ENCODE measurements at places on chromosomes 5 and 9. TPM values are rescaled to one million over a fixed set of nuclear protein-coding genes. Genes with fewer than 3 reads are reported as not detected.

Gene SH2D3C
- 0.07 TPM for total RNA-seq

Gene TNIP1
- 212 TPM for total RNA-seq

Gene AGXT2
- total RNA-seq = not detected

Gene CYLC2
- total RNA-seq = not detected

Gene IFNA13
- total RNA-seq = not detected

Gene IL9
- not detected for total RNA-seq

Gene CCDC69
- 5.6 TPM for total RNA-seq

Gene PCDHGA1
- 0.43 TPM for total RNA-seq

Gene CCL21
- total RNA-seq = not detected

Gene NRARP
- total RNA-seq = 6.2 TPM

Gene TMEM232
- total RNA-seq = 2.8 TPM

Gene LOX
- total RNA-seq = 0.34 TPM

Gene PCDHA2
- under 0.01 TPM for total RNA-seq

Gene PRR7
- total RNA-seq = 3.1 TPM

Gene FGD3
- total RNA-seq = 0.34 TPM

Gene MAMDC4
- 6.5 TPM for total RNA-seq

Gene SPINK13
- not detected for total RNA-seq

Gene FOXD4L6
- under 0.01 TPM for total RNA-seq

Gene MARVELD2
- total RNA-seq = 42.0 TPM

Gene TAS2R1
- total RNA-seq = not detected

Gene PCDHGA7
- under 0.01 TPM for total RNA-seq

Gene ROR2
- total RNA-seq = 1.1 TPM

Gene TMEM215
- total RNA-seq = not detected

Gene MSX2
- total RNA-seq = 0.21 TPM

Gene EXOC3
- total RNA-seq = 24.6 TPM

Gene CTSV
- total RNA-seq = 25.6 TPM

Gene PCDHB9
- under 0.01 TPM for total RNA-seq

Gene CMYA5
- 0.34 TPM for total RNA-seq

Gene WNT8A
- not detected for total RNA-seq

Gene HTR1A
- total RNA-seq = not detected

Gene ANKRD20A1
- under 0.01 TPM for total RNA-seq

Gene PCDHA1
- under 0.01 TPM for total RNA-seq

Gene PCDHGA12
- 2.2 TPM for total RNA-seq

Measured in nasal cavity respiratory epithelium epithelial cell of viscerocranial mucosa (primary cell).